Cardiac muscle cell (in vitro differentiated cells and primary cell): ENCODE measurements at places on chromosomes 2 and 18.

GRCh38 chr2:62055724-62056336 lies 140.1 kb upstream of the B3GNT2 start:
- no peak for DNase-seq

DNA sequence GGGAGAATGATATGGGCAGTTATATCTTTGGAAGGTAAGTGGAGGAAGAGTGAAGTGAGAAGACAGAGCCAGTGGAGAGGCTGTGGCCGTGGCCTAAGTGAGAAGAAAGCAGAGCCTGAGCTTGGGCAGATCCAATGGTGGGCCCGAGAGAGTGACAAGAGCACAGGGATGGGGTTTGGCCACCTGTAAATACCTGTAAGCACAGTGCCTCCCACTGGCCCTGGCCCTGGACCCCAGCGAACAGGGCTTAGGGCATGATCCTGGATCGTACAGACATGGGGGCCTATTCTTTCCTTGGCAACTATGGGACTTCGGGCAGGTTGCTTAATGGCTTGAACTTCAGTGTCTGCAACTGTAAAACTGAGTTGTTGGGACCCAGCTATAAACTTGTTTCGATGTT lies 44.1 kb downstream of the MTCL1 start:
- no peak for DNase-seq

DNA sequence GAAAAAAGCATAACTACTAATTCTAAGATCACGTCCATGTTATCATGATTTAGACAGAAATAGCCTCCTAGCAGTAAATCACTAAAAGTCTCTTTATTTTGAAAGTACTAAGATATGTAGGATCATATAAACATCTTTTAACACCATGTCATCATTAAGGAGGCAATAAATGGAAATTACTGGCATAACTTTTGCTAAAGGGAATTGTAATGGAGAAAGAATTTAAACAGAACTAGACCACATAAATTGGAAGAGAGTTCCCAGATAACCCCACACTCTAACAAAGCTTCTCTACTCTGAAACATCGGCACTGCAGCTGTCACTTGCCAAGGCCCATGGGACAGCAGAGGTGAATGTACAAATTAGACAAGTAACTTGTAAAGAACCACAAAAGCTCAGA lies 29.5 kb downstream of the STK39 start:
- DNase-seq = no peak

DNA sequence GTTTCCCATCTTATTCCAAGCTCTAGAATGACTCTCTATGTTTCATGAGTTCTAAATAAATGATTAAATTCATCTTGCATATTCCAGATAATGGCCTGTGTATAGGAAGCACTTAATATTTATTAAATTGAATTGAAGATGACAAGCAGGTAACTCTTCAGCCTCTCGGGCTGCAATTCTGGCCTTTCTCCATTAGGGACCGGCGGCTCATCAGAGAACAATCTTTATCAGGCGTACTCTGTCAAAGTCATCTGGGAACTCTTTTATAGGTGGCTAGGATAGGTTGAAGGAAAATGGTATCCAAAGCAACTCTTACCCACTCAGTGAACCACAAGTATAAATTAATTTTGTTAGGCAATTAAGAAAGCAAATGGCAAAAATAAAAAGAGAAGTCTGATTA lies 308.5 kb downstream of the NOL4 start:
- peak; percentile 3 for DNase-seq
